ENCODE measurements at places on chromosomes 12 and 14. TPM values are rescaled to one million over a fixed set of nuclear protein-coding genes. Genes with fewer than 3 reads are reported as not detected.

The COQ10A gene
- 8.6 TPM for total RNA-seq

The EIF2B2 gene
- 58.8 TPM for total RNA-seq

The GSC gene
- total RNA-seq, result 0.33 TPM

The TMTC2 gene
- total RNA-seq, result 12.4 TPM

The DAO gene
- not detected for total RNA-seq

The POU6F1 gene
- total RNA-seq, result 6.3 TPM

The LGR5 gene
- total RNA-seq, result not detected

The STX2 gene
- total RNA-seq, result 33.9 TPM

The P2RX2 gene
- total RNA-seq, result not detected

The CIROP gene
- total RNA-seq, result 1.7 TPM

The ARHGEF25 gene
- 24.4 TPM for total RNA-seq

The WIF1 gene
- 0.15 TPM for total RNA-seq

The PMCH gene
- not detected for total RNA-seq
